K562 (cell line): ENCODE measurements at places on chromosomes 2 and 18. TPM values are rescaled to one million over a fixed set of nuclear protein-coding genes. Genes with fewer than 3 reads are reported as not detected.

TRABD2A gene
- 0.31 and 0.33 TPM in 2 replicates for total RNA-seq

GALNT3 gene
- total RNA-seq = 0.13 and 0.29 TPM in 2 replicates

SIX3 gene
- total RNA-seq = not detected in 2 replicates

C18orf54 gene
- total RNA-seq = 8.3 and 8.7 TPM in 2 replicates

DNA sequence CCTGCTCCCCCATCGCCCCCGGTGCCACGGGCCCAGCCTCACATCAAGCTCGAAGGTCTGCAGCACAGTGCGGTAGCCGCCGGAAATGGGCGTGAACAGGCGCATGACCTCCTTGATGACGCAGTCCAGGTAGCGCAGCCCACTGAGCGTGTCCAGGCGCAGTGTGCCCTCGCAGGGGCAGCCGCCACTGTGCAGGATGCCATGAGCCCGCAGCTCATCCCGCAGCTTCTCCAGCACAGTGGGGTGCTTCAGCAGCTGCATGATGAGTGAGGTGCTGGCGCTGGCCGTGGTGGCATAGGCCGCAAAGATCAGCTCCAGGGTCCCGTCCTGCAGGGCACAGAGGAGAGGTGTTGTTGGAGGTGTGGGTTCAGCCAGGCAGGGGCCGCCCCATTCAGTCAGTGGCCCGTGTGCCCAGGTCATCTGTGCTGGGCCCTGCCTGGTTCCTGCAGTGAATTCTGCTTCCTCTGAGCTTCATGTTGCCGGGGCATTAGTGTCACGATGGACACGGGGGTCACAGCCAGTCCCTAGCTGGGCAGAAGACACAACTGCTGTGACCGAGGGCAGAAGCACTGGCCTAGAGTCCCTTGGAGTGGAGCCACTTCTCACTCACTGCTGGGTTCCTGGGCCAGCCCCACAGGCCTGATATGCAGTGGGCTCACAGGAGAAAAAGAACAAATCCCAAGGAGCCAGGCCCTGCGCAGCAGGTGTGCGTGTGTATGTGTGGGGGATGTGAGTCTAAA is 14.5 kb downstream of the CYP26B1 start:
- DNase-seq = no peak

DNA sequence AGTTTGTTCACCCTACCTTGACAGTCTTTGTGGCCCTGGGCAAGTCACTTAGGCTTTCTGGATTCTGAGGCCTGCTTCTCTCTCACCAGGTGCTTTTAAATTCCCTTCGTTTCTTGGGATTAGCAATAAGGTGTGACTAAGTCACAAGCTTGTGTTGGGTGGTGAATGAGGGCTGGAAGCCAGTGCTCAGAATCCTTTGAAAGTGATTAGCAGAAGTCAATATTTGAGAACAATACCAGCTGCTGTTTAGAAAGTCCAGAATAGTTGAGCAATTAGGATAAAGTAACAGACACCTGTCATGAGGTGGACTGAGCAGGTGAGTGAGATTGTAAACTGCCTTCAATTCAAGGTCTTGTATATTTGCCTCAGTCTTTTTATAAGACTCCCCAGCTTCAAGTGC is 19.3 kb upstream of the MGAT5 start:
- no peak for DNase-seq

- no peak for DNase-seq
Observed at GRCh38 chr2:47510745-47511144, 107.8 kb downstream of the MSH2 start.

GRCh38 chr2:3244486-3244885 is 133.1 kb downstream of the EIPR1 start:
- no peak for DNase-seq

DNA sequence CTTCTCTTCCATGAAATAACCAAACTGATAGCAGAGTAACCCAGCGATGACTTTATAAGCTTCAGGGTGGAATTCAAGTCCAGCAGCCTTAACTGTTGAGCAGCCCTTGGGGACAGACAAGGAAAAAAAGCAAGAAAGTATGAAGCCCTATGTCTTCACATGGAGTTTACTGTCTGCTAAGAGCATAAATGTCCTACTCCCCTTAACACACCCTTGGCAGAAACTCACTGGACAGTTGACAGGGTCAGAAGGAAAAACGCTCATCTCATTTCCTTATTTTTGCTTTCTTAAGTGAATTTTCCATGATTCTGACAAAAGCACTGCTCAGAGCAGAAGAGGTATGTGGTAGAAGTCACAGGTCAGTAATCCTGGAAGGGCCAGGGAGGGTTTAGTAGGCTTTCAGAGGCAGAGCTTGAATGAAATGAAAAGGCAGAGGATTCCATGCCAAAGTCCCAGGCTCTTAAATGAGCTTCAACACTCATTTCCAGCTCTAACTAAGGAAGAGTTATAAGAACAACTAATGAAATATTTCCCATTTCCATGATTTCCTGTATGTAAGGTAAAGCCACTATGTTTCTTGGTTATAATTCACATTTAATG is 683.3 kb upstream of the KLHL29 start:
- DNase-seq = no peak

GRCh38 chr2:45860136-45861121 is 209.0 kb downstream of the PRKCE start:
- no peak for DNase-seq

DNA sequence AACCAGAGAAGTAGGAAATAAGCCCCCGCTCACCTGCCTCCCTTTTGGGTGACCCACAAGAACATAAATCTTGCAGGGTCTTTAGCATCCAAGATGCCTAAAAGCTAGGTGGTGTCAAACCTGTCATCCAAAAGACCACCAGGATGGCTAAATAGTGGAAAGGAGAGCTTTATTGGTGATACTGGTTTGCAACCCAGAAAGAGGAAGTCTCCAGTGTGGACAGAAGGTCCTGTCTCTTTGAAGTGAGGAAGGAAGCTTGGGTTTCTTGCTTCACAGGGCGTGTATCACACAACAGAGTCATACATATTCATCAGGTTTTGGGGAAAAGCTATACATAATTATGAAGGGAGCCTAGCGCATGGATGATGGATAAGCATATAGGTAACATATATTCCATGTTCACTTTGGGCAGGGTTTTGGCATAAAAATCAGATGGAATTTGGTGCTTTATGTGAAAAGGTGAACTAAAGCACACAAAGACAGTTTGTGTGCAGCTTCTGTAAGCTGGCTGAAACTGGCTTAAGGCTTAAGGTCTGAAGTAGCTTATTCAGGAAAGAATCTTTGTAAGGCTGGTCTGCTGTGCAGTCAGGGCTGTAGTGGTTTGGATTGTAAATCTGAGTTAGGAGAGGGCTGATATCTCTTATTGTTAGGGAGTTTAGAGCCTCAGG is 102.2 kb upstream of the MSH2 start:
- no peak for DNase-seq

- DNase-seq = no peak
Observed at GRCh38 chr18:9722691-9723090, 14.6 kb downstream of the RAB31 start.

GRCh38 chr2:27885234-27885633 is 5.0 kb downstream of the RBKS start:
- no peak for DNase-seq

DNA sequence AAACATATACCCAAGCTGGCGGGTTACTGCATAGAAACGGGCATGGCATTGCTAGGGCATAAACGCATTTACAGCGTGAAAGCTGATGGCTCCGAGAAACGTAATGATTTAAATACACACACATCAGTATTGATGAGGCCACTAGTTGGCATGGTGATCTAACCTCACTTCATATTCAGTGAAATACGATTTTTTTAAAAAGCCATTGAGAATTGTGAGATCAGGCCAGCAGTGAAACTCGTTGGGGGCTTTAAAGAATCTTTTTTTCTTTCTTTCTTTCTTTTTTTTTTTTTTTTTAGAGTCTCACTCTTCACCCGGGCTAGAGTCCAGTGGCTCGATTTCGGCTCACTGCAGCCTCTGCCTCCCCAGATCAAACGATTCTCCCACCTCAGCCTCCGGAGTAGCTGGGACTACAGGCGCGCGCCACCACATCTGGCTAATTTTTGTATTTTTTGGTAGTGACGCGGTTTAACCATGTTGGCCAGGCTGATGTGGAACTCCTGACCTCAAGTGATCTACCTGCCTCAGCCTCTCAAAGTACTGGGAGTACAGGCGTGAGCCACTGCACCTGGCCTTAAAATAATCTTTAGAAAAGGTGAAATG is 2.4 kb upstream of the SMAD7 start:
- DNase-seq = no peak

DNA sequence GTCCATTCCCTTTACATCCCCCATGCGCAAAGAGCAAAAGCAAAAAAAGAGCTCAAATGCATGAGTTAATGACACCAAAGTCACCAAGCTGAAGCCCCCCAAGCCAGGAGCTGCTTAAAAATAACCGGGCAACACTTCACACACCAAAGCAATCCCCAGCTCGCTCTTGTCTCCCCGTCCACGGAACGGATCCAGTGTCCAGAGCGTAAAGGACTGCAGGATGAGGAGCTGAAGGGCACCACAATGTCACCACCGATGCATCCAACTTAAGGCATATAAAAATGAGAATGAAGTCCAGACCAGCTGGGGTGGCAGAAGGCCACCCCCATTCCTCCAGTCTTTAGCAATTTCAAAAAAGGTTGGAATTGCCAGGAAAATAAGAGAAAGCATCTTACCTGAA is 8.7 kb downstream of the SMAD7 start:
- DNase-seq = no peak

DNA sequence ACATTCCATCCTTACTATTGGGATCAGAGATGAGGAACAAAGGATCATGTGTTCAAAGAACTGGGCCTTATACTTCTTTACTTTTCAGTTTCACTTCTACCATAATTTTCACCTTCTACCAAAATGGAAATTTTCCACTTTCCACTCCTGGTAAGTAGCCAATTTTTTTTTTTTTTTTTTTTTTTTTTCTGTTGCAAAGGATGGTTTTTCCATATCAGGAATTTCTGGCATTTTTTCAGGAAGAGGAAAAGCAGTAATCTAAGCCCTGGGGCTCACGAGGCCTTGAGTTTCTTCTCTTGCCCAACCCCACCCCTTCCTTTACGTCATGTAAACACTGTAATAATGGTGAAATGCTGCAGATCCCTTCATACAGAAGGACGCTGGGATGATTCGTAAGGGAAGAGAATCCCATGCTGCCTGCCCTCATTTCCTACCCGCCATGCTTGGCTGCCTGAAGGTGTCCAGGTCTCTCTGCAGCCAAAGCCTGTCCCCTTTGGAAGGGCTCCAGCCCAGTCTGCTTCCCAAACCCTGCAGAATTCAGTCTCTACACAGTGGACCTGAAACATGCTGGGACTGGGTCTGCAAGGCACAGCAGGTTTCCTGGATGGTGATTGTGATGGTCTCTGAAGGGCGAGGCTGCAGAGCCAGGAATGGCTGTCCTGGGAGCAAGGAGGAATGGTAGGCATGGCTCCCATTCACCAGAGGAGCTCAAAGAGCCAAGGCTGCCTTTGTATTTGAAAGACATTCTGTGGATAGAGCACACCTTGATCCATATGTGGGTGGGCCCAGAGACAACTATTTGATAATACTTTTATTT is 57.0 kb downstream of the EFR3B start:
- no peak for DNase-seq

GRCh38 chr2:155368934-155369333 is 670.4 kb downstream of the KCNJ3 start:
- DNase-seq = no peak

- DNase-seq = no peak
Observed at GRCh38 chr18:57920036-57920435, 116.9 kb upstream of the ATP8B1 start.

DNA sequence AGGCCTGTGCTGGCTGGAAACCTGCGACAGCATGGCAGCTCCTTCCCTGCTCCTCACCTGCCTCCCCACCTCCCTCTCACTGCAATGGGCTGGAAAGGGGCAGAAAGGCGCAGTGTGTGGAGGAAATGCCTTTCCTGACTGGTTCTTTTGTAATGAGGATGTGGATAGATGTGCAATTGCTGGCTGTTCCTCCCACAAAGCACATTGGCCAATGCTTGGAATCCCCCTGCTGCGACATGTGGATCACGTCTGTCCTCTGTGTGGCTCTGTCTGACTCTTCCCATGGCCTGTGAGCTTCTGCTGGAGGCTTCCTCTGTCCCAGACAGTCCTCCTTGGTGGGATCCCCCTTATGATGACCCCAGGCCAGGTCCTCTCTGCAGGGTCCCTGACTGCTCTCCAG is 172.5 kb downstream of the NCK2 start:
- DNase-seq = no peak
